Stimulated activated CD4-positive, alpha-beta T cell treated with anti-CD3 and anti-CD28 coated beads, Interleukin-1b, Interleukin-23, amount 100 ng/mL, for 1 hour (primary cell): ENCODE measurements at places on chromosomes 4 and X.

- DNase-seq: no peak
These were observed 3.7 kb upstream of the SH3TC1 start for GRCh38 chr4:8195431-8195830.

DNA sequence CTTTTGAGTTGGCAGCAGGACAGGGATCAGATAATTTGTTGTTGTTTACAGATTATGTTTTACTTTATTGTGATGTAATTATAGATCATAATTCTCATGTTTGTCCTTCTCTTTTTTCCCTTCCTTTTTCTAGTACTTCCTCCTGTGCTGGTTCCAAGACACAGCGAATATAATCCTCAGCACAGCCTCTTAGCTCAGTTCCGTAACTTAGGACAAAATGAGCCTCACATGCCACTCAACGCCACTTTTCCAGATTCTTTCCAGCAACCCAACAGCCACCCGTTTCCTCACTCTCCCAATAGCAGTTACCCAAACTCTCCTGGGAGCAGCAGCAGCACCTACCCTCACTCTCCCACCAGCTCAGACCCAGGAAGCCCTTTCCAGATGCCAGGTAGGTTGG, 58.0 kb downstream of the SMAD1 start:
- DNase-seq: no peak

DNA sequence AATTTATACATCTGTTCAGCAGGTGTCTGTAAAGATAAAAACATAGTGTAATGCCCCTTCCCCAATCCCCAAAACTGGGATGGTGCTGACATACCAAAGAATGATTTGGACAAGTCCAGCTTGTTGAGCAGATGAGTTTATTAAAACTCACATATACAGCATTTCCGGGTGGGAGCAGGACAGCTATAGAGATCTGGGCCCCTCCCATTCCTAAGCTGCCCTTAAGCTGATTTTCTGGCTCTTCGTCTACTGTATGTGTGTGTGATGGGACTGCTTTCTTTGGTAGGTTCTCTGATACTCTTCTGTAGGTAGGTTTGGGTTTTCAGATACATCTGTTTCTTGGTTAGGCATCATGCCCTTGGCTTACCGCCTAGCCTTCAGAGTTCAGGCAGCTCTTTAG, 703.7 kb upstream of the PCDH10 start:
- no peak for DNase-seq

DNA sequence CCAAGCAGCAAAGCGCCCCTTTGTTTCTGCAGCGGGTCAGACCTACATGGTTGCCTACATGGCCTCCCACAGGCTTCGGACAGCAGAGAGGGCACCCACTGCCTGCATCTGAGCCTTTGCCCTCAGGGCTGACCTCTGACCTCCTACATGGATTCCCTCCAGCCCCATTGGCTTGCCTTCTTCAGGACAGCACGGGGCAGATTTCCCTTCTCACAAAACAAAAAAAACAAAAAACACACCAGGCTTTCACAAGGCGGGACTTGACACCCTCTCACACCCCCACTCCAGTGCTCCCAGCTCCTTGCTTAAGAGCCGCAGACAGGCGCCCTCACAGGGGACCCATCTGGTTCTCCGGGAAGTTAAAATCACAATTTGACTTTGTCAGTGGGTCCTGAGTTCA, 32.9 kb downstream of the ZFYVE28 start:
- DNase-seq: no peak

GRCh38 chrX:112738347-112739033, 58.8 kb upstream of the LHFPL1 start:
- DNase-seq: no peak

GRCh38 chr4:14308229-14308651, 680.7 kb upstream of the BOD1L1 start:
- no peak for DNase-seq

- no peak for DNase-seq
These were observed 98.2 kb upstream of the NRK start for GRCh38 chrX:105723966-105724735.

DNA sequence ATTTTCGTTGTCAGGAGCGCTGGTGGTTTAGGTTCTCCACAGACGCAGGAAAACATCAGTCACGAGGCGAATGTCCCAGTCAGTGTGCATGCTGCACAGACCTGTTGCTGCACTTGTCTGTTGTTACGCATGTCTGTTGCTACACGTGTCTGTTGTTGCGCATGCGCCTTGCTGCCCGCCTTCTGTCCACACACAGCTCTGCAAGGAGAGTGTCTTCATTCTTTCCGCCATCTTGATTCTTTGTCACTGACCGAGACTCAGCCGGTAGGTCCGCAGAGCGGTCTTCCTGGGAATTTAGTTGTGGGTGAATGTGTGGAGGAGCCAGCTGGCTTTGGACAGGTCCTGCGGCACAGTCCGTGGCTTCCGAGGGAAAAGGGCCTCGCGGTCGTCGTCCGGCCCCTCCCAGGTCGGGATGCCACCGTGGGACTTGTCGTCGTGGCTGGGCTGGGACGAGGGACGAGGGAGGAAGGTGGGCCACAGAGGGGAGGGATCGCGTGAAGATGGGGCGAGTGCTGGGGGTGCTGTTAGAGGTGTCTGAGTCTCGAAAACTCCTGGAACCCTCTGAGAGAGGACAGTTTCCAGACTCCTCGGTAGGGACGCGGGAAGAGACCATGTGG, at the start of gene PAGE2B:
PAGE2B (plus strand) TSS at position 180 of the 617 bp plus-strand sequence. CDS start 1,012 bp downstream, outside the sequence.
- DNase-seq: no peak

DNA sequence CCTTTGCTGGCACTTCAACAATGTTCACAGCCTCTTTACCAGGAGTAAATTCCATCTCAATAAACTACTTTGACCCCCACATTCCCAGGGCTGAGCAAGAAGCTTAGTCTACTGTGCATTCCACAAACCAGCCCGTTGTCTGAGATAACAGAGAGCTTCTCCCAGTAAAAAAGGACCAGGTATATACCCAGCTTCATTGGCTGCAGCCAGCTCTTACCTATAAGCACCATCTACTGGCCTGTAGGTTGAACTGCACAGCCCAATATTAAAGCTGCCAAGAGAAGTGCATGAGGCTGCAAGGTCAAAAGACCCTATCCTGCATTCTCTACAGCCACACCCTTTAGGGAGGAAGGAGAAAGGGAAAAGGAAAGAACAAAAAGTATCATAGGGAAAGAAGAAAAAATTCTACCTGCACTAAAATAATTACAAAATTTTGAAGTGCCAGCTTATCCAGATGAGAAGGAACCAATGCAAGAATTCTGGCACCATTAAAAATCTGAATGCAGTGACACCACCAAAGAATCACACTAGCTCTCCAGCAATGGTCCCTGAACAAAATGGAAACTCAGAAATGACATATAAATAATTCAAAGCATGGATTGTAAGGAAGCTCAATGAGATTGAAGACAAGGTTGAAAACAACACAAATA, 45.7 kb upstream of the INTU start:
- DNase-seq: no peak

GRCh38 chr4:162151850-162152249, 11.9 kb downstream of the FSTL5 start:
- DNase-seq: no peak

GRCh38 chr4:147772056-147772455, 40.2 kb downstream of the ARHGAP10 start:
- DNase-seq: no peak

GRCh38 chr4:56656346-56656643, 24.8 kb downstream of the HOPX start:
- DNase-seq: no peak

- no peak for DNase-seq
These were observed 187.2 kb downstream of the AR start for GRCh38 chrX:67731061-67731460.

DNA sequence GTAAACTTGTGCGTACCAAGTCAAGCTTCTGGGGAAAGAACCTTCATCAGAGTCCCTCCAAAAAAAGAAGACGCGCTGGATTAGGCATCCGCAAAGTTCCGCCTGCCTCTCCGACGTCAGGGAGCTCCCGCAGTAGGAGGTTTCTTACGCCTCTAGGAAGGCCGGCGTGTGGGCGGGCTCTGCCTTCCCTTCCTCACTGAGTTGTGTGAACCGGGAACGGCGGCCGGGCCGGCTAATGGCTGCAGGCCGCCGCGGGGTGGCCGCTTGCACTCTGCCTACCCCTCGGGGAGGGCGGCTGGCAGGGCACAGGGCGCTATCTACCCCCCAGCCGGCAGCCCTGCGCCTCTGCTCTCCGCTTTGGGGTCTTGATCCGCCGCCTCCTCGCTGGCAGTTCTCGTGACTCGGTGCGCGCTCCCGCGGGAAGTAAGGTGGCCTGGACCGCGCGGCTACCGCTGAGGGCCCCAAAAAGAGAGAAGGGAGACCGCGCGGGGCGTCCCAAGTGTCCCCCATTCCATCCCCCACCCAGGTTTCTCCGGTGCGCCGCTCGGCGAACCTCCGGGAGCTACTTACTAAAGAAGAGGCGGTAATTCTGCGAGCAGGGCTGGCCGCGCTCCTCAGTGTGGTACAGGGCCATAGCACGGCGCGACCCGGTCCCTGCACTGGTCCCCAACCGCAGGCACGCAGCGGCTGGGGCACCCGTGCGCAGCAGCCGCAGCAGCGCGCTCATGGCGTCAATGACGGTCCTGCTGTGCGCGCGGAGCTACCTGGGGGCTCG, at the start of gene PPA2:
PPA2 (minus strand) TSS at position 739 of the 775 bp plus-strand sequence; CDS start at position 727, 12 bp downstream.
- DNase-seq: peak; percentile 46

DNA sequence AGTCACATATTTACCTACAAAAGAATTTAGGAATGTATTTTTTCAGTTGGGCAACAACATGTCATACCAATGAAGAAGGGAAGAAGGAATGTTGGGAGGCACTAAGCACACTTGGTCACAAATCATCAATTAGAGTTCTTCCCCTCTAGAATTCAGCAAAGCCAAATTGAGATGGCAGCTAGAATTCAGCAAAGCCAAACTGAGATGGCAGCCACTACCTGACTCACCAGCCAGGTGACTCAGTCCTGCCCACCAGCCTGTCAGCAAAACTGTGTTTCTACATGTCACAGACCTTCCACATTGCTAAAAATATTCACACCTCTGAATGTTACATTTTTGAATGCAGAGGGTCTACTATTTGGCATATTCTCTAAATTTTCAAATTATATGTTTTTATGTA, 63.2 kb upstream of the NOCT start:
- no peak for DNase-seq

- DNase-seq: no peak
These were observed 1.1 kb upstream of the CHIC2 start for GRCh38 chr4:54065282-54066087.

- no peak for DNase-seq
These were observed 37.7 kb upstream of the RAB33B start for GRCh38 chr4:139416073-139416673.

- no peak for DNase-seq
These were observed 674 bp upstream of the IL15 start for GRCh38 chr4:141635736-141636081.

DNA sequence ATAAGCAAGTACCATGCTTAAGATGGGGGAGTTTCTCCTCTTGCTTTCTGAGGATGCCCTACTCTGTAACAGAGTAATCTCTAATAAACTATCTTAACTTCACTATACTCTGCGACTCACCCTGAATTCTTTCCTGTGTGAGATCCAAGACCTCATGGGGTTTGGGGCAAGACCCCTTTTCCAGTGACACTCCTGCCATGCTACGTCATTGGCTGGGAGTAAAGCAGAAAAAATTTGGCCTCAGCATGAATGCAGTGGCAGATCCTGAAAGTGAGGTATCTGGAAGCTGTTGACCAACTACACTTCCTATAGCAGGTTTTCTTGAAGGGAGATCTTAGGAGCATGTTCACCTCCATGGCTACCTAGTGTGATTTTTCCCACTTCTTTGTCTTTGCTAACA, 109.1 kb upstream of the MED14 start:
- DNase-seq: no peak

- DNase-seq: no peak
These were observed 120.4 kb upstream of the SLC34A2 start for GRCh38 chr4:25535278-25535677.
